ENCODE measurements at places on chromosomes 3 and 15.

- no peak for DNase-seq
Observed at GRCh38 chr3:114770874-114771273, 376.2 kb downstream of the ZBTB20 start.

DNA sequence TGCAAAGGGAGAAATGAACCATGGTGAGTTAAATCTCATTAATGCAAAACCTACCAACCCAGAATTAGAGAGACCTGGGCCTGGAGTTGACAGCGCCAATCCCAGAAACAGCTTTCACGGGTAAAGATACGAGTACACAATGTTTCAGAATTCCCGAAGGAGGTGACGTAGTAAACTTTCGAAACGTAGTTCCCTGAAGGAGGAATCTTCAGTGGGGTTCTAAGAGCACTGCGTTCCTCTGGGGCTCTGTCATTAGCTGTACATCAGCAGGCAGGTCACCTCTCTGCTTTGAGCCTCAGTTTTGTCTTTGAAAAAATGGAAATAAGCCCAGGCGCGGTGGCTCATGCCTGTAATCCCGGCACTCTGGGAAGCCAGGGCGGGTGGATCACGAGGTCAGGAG is 152.3 kb downstream of the XXYLT1 start:
- DNase-seq, result no peak

DNA sequence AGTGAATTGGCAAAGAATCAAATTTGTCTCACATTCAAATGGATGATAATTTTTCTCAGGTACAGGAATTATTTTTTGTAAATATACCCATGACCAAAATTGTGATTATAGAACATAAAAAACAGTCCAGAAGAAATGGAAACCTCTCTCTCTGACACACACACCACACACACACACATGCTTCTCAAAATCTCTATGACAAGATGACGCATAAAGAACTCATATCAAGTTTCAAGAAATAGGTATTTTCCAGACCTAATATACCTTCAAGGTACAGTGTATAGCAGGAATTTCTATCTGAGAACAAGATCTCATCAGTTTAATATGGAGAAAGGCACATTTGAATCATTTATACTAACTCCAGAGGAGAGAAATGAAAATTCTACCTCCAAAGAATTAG is 1069.1 kb upstream of the ALCAM start:
- no peak for DNase-seq

- DNase-seq, result no peak
Observed at GRCh38 chr3:46369675-46370132, 1.0 kb upstream of the CCR5 start.

DNA sequence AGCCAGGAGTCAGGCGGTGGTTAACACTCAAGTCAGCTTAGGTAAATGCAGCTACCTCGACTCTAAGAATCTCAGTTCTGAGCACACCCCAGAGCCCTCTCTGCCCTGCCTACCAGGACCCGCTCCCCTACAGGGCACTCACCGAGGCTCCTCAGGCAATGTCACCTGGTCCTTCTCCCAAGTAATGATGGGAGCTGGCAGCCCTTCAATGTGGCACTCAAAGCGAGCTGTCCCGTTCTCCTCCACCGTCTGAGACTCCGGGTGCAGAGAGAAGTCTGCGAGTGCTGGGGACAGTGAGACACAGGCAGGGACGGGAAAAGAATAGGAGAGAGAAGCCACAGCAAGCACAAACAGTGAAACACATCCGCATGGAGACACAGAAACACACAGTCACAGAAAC is 12.7 kb downstream of the IGDCC4 start:
- no peak for DNase-seq
